Left ventricle myocardium superior (tissue), 1 donor: ENCODE measurements at places on chromosomes 12 and 14. TPM values are rescaled to one million over a fixed set of nuclear protein-coding genes. Genes with fewer than 3 reads are reported as not detected.

- no peak for DNase-seq
These were observed 33.9 kb downstream of the FOXN3 start for GRCh38 chr14:89382901-89383845.

IL22 gene
- total RNA-seq, result not detected

CIROP gene
- total RNA-seq, result not detected

- DNase-seq, result peak; percentile 64
These were observed at the start of gene HHIPL1 for GRCh38 chr14:99644723-99645544. TSS of gene HHIPL1 (plus strand) at chr14:99645129. CDS start at chr14:99645208, 79 bp downstream.

DNA sequence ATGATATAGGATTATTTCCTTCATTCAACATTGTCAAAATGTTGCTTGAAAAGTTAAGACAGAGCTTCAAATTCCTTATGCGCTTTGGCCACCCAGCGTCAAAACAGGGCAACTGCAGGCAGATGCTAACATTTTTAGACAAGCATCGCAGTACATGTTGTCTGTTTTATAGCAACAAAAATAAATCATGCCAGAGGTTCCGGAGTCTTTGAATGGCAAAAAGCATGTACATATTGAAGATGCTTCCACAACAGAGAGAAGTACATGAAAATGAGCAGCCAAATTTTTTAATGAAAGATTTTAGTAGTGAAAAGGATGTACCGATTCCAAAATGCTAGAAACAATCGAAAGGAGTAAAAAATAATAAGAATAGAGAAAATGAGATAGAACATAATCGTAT is 49.8 kb upstream of the USP15 start:
- no peak for DNase-seq

- peak; percentile 26 for DNase-seq
These were observed 6.7 kb upstream of the GPR132 start for GRCh38 chr14:105071942-105072341.

GPR132 gene
- total RNA-seq, result 1.3 TPM

IL26 gene
- not detected for total RNA-seq

TAPBPL gene
- total RNA-seq, result 13.1 TPM

DNA sequence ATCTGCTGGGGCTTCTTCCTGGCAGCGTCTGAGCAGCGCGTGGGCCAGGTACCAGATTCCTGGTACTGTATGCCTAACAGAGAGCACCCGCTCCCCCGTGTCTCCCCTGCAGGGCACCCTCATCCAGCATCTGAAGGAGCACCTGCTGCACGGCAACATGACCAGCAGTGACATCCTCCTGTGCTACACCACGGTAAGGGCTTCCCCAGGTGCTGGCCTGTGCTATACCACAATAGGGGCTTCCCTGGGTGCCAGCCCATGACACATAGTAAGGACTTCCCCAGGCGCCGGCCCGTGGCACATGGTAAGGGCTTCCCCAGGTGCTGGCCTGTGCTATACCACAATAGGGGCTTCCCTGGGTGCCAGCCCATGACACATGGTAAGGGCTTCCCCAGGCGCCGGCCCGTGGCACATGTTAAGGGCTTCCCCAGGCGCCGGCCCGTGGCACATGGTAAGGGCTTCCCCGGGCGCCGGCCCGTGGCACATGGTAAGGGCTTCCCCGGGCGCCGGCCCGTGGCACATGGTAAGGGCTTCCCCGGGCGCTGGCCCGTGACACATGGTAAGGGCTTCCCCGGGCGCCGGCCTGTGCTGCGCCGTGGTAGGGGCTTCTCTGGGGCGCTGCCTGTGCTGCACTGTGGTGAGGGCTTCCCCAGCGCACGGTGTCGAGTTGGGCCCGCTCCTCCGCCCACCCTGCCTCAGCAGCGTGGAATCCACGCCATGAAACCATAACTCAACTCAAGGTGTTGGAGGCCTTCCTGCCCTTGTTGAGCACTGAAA is 49.3 kb downstream of the AACS start:
- no peak for DNase-seq

DNA sequence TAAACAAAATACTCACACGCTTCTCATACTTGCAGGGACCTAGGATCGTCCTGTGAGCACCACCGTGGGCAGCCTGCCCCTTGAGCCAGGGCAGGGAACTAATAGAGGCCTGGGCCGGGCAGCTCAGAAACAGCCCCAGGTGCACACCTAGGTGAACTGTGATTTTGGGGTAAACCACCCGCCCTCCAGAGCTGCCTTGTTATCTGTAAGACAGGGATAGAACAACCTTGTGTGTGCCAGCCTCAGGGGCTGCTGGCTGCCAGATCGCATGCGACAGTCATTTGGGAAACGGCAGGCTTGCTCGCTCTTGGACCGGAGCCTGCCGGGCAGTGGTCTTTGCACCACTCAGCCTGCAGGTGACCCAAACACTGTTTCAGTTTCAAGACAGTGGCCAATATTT is 86.8 kb downstream of the ADGRD1 start:
- no peak for DNase-seq

DNA sequence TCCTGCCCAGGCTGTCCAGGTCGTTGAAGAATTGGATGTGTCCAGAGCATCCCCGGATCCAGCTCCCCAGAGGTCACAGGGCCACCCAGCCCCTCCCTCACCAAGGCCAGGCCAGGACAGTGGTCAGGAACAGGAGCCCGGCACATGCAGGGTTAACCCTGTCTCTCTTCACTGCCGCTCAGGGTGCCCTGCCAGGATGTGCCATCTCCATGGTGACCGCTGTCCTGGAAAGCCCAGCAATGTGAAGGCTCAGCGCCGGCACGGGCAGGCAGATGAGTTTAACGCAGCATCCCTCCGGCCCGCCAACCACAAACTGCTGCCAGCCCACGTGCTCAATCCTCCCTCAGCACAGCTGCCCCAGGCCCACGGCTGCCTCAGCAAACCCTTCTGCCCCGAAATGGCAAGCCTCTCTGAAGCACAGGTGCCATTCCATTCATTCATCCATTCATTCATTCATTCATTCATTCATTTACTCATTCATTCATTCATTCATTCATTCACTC is 4.4 kb downstream of the TMEM179 start:
- no peak for DNase-seq

KLHDC1 gene
- total RNA-seq, result 6.0 TPM

- DNase-seq, result no peak
These were observed 46.2 kb downstream of the C14orf132 start for GRCh38 chr14:96085369-96085768.

DNA sequence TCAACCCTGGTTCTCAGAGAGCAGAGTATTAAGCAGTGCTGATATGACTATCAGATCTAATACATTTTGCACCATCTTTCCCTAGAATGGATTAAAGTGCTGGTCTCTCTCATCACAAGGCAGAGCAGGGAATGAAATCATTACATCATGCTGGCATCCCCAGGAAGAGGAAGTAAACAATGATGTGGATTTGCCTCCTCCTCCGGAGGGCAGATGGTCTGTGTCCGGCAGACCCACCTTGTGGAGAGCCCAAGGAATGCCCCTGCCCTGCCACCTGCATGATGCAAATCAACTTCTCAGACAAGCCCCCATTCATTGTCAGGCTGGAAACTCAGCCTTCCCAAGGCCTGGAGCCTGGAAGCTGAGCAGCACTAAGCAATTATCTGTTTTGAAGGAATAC is 1149.1 kb downstream of the VRK1 start:
- DNase-seq, result no peak

GRCh38 chr12:16348435-16349130 is 1.1 kb downstream of the MGST1 start:
- DNase-seq, result no peak

AQP5 gene
- 0.40 TPM for total RNA-seq

NFATC4 gene
- total RNA-seq, result 21.7 TPM

CLEC1A gene
- 4.4 TPM for total RNA-seq

- DNase-seq, result no peak
These were observed 4.0 kb upstream of the PCED1B start for GRCh38 chr12:47075192-47076084.

GRCh38 chr12:94768398-94769046 is 118.2 kb upstream of the TMCC3 start:
- no peak for DNase-seq

DNA sequence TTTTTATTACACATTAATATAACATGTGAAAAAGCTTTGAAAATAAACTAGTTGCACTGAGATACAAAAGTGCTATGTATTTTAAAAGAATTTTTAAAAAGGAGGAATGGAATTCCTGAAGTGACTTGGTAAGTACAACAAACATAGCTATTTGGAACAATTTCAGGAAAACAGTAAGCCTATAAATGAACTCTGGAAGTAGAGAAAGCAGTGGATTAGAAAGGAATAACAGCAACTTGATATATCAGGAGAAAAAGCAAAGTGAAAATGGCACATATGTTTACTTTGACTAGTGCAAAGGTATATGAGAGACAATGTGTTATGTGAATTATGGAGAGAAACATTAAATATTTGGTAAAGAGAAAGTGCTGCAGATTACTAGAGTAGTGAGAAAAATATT is 811.7 kb downstream of the C12orf50 start:
- DNase-seq, result no peak
